ENCODE measurements at places on chromosomes 3 and 15. TPM values are rescaled to one million over a fixed set of nuclear protein-coding genes. Genes with fewer than 3 reads are reported as not detected.

GOLGA6L7 gene
- total RNA-seq: not detected

LRRC3B gene
- not detected for total RNA-seq

ZBTB20 gene
- total RNA-seq: 7.1 TPM

CCRL2 gene
- not detected for total RNA-seq

LRTM1 gene
- not detected for total RNA-seq

HTR3D gene
- total RNA-seq: not detected

CPA3 gene
- not detected for total RNA-seq

CISH gene
- 1.0 TPM for total RNA-seq

KBTBD8 gene
- total RNA-seq: 4.1 TPM

FEZF2 gene
- total RNA-seq: not detected

U2SURP gene
- total RNA-seq: 56.4 TPM

C3orf20 gene
- total RNA-seq: not detected

SPINK8 gene
- not detected for total RNA-seq

SAMMSON gene
- total RNA-seq: not detected

ZKSCAN7 gene
- total RNA-seq: 7.8 TPM

SAMD7 gene
- total RNA-seq: not detected

GRAMD2A gene
- total RNA-seq: 7.2 TPM

NUP210 gene
- under 0.01 TPM for total RNA-seq

HHATL gene
- not detected for total RNA-seq

SETD5 gene
- 57.8 TPM for total RNA-seq

SLC15A2 gene
- 2.4 TPM for total RNA-seq

CNTN3 gene
- total RNA-seq: 0.68 TPM

TRIM69 gene
- 8.9 TPM for total RNA-seq

CLDN16 gene
- total RNA-seq: 1.0 TPM

SELENOT gene
- 162 TPM for total RNA-seq

ARHGEF26 gene
- 0.34 TPM for total RNA-seq
